ENCODE measurements at places on chromosomes 12 and 14.

- DNase-seq, result no peak
These were observed 60.4 kb downstream of the BICDL1 start for GRCh38 chr12:120049426-120049825.

GRCh38 chr14:42241101-42241500 lies 634.4 kb downstream of the LRFN5 start:
- no peak for DNase-seq

GRCh38 chr14:23828001-23828400 lies 125.6 kb upstream of the DHRS4 start:
- no peak for DNase-seq

DNA sequence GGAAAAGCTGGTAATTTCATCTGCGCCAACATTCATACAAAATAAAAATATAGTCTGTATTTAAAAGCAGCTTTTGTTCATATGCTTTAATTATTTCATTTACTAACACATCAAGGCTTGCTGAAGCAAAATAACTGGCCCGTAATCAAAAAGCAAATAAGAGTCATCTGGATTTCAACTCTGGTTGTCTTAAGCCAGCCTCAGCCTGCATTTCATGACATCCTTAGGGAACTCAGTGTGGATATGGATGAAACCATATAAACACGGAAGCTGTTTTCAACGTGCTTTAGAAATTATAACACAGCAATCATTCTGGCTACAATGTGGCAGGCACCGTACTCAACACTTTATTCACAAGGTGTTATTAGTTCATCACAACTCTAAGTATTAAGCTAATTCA lies 852 bp downstream of the COX16 start:
- DNase-seq, result no peak

GRCh38 chr12:132918680-132919079 lies 31.3 kb upstream of the CHFR start:
- no peak for DNase-seq

- no peak for DNase-seq
These were observed 138.0 kb upstream of the CPNE8 start for GRCh38 chr12:39043424-39043822.

GRCh38 chr12:89875809-89876208 lies 167.2 kb upstream of the ATP2B1 start:
- no peak for DNase-seq

DNA sequence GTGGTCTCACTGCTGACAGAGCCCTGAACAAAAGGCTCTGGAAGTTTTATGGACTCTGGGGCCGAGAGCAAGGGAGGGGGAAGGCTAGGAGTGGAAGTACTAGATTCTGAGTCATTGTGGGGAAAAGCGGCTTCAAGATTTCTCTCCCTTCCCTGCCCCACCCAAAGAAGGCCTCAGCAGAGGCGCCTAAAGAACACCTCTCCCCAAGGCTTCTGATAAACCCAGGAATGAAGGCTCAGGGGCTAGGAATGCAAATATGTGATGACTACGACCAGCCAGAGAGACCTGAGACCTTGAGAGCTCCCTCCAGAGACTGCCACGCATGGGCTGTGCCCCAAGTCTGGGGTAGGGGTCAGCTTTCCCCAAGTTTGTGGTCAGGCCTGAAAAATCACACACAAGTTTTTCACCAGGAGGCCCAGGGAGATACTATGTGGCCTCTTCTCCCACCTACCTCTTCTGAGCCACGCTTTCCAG lies 130.7 kb upstream of the HIF1A start:
- no peak for DNase-seq
